Upper lobe of left lung (tissue), 6 donors: ENCODE measurements at places on chromosomes 5 and 9.

DNA sequence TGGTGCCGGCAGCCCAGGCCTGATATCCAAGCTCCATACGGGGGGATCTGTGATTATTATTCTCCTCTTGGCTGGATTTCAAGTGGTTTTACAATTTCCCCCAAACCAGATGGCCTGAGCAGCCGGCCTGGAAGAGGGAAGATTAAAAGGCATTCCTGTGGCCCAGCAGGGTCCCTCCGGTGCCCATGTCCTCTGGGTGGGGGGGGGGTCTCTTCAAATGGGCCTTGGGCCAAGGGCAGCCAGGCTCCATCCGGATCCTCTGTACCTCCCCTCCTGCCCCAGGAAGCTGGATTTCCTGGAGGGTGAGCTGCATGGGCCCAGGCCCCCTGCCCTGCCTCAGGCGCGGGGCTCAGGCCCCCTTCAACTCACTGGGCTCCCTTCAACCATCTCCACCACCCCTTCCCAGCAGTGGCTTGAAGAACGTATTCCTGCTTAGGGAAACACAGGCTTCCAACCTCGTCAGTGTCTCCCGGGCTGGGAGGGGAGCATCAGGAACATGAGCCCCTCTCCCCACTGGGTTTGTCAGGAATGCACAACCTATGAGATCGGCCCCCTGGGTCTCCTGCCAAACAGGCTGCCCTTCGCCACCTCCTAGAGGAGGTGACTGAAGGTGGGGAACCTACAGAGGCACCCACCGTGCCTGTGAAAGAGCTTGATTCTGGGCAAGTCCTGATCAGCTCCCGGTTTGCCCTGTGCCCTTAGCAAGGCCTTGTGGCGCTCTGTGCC lies 62.9 kb upstream of the ORM1 start:
- DNase-seq: no peak

DNA sequence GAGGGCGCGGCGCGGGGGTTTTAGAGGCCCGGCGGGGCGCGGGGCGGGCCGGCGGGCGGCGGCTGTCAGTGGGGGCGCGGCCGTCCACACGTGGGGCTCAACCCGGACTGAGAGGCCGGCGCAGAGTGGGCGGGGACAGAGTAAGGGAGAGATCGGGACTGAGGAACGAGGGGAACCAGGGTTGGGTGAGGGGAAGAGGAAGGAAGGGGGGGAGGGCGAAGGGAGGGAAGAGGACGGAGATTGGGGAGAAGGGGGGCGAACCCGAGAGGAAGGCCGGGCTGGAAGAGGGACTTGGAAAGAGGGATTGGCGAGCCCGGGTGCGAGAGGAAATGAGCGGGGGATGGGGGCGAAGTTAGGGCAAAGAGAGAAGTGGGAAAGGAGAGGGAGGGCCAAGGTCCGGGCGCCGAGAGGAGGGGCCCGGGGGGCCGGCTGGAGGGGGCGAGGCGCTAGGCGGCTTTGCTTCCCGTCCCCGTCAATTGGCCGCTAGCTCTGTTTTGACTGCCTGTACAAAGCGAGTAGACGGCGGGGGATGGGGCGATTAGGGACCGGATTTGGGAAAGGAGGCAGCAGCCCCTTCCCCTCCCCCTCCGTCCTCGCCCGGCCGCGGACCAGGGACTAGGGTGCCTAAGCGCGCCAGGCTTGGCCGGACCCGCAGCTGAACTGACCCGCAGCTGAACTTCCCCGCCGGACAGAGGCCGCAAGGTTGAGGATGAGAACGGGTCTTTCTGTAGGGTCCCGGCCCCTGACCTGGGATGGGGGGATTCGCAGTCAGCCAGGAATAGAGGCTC lies 399 bp upstream of the FBN2 start:
- peak; percentile 89 for DNase-seq

DNA sequence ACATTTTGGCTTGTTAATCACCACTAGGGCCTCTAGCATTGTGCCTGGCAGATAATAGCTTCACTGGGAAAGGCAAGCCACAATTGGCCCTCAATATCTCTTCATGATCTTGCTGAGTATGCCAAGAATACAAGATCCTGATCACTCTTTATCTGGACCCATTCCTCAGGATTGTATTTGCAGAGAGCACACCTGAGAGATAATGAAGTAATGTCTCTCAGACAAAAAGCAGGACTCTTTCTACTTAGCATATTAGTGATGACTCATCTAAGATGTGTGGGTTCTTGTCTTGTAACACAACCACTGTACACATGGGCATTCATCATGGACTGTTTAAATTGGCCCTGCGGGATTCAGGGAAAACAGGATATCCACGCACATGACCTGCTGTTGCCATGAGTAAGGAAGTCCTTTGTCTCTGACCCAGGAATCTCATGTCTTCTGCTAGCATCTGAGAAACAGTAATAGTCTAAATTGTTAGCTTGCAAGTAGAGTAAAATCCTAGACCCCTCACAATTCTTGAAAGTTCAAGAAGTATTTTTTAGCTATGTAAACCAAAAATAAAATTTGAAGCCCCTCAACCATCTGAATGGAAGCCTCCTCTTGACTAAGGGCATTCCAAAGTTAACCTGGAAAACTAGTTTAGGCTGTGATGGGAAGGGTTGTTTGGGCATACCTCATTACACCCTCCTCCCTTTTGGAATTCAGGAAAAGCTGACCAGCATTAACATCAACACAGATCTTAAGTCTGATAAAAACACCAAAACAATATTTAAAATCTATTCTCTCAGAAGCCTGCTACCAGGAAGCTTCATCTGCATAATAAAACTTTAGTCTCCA lies 28.0 kb upstream of the NFIL3 start:
- DNase-seq: no peak

DNA sequence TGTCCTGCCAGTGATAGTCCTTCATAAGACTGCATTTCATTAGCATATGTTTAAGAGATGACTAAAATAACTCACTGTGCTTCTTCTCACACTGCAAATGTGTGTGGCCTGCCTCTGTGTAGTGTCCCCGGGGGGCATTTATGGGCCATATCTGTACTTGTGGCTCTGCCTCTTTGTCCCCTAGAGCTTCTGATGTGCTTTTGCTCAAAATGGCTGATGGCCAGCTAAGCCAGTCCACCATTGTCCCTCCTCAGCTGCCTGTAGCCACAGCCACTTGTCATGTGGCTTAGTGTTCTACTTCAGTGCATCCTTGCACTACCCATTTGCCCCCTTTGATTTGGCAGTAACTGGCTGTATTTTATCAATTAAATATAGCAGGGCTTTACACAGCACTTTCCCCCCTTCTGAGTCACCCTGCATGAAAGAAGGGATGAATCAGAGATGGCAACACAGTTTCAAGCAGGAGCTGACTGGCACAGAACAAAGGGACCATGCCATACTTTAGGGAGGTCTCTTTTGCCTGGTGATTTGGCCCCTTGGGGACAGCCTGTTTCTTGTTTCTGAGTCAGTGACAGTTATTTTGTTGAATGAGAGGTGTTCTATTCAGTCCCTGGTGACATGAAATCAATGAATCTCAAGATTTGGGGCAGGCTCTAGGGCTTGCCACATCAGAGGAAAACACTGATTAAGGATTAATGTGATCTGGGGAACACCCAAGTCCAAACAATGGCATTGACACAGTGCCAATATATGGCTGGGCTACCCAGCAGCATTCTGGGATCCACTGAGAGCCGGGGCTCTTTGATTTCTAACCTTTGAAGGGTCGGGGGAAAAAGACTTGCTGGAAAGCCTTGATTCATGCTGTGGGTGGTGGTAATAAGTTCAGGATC lies 245.5 kb downstream of the SMARCA2 start:
- no peak for DNase-seq

DNA sequence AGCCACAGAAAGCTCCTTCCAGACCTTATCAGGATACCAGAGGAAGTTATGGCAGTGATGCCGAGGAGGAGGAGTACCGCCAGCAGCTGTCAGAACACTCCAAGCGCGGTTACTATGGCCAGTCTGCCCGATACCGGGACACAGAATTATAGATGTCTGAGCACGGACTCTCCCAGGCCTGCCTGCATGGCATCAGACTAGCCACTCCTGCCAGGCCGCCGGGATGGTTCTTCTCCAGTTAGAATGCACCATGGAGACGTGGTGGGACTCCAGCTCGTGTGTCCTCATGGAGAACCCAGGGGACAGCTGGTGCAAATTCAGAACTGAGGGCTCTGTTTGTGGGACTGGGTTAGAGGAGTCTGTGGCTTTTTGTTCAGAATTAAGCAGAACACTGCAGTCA lies 70.8 kb upstream of the ENTREP1 start:
- DNase-seq: peak; percentile 13

DNA sequence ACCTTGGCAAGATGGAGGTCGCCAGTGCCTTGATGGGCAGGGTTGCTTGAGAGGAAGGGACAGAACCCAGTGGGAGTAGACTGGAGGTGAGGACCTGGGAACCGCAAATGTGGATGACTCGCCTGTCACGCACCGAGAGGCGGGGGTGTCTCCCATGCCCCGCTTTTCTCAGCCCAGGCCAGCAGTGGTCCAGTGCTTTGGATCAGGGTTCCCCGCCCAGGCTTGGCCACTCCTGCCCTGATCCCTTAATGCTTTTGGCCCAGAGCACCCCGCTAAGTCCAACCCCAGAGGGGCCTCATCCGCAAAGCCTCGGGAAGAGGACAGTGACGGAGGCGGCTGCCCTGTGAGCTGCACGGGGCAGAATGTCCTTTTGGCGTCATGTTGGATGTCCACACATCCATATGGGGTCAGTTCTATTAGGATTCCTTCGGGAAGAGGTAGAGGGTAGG lies 2.4 kb downstream of the MRPS2 start:
- DNase-seq: no peak

- no peak for DNase-seq
Measured at GRCh38 chr9:116355153-116355921, 201.7 kb downstream of the PAPPA start.

DNA sequence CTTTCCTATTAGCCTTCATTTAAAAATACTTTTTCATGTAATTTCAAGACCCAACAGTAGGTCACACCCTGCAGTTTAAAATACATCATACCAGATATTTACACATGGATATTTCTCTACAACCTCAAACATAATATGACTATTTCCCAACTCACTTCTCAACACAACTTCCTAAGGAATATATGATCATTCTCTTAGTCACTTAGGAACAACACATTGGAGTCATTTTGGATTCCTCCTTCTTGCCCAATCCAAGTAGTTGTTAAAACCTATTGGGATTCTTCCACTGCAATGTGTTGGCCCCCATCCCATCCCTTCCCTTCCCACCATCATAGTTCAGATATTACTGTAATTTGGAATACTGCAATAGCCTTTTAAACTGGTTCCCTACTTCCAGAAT lies 145.5 kb downstream of the DCP2 start:
- DNase-seq: no peak

GRCh38 chr5:170986598-170986997 lies 124.8 kb downstream of the RANBP17 start:
- no peak for DNase-seq

DNA sequence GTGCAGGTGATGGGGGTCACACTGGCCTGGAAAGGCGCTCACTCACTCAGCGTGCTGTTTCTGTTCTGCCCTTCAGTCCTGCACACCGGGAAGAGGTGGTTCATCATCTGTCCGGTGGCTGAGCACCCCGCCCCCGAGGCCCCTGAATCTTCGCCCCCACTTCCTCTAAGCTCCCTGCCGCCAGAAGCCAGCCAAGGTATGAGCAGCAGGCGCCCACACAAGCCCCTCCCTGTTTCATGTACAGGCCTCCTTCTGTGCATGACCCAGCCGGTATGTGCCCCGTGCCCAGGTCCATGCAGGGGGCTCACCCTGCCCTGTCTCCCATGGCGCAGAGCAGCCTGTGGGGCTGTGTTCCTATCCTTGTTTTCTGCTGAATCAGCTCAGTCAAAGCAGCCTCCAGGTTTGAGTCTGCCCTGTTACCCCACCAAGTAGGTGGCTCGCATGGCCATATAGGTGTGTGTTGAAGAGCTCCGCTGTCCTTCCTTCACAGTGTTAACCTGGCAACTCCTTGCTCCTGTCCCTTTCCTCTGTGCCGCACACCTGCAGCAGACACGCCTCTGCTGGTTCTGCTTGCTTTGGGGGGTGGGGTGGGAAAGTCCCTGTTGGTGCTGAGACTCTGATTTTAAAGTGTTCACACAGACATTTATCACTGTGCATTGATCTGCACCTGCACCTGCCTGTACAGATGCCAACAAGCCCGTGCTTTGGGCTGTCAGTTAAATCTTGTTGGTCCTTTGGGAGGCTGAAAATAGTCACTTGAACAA lies 84.8 kb downstream of the WNK2 start:
- no peak for DNase-seq

DNA sequence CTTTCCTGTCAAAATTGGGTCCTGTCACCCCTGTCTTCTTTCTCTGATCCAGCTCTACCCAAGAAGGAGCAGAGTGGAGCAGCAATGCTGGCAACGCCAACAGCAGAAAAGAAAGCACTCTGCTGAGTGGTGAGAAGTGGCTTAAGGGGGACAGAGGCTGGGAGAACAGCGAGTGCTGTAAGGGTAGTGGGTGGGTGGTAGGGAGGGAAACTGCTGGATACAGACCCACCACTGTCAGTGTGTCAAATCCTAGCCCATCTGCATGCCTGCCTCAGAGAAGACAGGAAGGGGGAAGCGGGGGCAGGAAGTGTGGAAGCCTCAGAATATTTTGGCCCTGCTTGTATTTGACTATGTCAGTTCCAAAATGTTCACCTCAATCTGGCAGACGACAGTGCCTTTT lies 170.4 kb upstream of the MAST4 start:
- no peak for DNase-seq

GRCh38 chr5:1204693-1205242 lies 3.4 kb downstream of the SLC6A19 start:
- DNase-seq: no peak

DNA sequence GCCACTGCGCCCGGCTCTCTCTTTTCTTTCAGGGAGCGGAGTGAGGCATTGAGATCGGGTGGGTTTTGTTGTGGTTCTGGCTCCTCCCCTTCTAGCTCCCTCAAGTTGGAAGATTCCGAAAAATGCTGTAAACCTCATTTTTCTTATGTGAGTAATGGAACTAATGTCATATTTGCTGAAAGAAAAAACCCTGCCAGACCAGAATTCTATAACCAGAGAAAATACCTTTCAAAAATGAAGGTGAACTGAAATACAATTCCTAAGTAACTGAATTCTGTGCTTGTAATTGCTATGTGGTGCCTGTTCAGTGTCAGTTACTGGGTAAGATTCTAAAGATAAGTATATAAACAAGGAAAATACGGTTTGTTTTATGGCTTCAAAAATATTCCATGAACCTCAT lies 30.9 kb upstream of the CDK20 start:
- no peak for DNase-seq

DNA sequence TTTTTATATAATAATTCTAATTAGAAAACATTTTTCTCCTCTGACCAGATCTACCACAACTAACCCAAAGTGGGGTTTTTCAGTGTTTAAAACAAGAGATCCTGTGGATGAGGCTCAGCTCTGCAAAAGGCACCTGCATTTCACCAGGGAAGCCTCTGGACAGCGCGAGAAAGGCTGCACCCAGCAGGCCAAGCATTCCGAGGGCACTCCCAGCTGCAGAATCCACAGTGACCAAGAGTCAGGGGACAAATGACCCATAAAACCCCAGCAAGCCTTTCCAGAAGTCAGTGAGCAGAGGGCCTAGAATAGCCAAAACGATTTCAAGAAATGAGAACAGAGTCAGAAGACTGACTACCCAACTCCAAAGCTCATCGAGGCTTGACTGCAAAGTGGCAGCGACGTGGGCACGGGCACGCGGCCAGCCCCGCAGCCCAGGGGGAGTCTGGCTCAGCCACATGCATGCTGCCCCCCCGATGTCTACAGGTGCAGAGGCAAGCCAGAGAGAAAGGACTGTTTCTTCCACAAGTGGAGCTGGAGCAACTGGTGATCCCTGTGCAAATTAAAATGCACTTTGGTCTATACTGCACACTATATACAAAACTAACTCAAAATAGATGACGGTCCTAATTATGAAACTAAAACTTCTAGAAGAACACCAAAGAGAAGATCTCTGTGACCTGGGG lies 26.2 kb downstream of the TPPP start:
- DNase-seq: no peak
